ENCODE measurements at places on chromosomes 16 and 17. TPM values are rescaled to one million over a fixed set of nuclear protein-coding genes. Genes with fewer than 3 reads are reported as not detected.

The CCL16 gene
- total RNA-seq = not detected

GRCh38 chr16:73542885-73543284 is 495.0 kb upstream of the ZFHX3 start:
- no peak for DNase-seq

DNA sequence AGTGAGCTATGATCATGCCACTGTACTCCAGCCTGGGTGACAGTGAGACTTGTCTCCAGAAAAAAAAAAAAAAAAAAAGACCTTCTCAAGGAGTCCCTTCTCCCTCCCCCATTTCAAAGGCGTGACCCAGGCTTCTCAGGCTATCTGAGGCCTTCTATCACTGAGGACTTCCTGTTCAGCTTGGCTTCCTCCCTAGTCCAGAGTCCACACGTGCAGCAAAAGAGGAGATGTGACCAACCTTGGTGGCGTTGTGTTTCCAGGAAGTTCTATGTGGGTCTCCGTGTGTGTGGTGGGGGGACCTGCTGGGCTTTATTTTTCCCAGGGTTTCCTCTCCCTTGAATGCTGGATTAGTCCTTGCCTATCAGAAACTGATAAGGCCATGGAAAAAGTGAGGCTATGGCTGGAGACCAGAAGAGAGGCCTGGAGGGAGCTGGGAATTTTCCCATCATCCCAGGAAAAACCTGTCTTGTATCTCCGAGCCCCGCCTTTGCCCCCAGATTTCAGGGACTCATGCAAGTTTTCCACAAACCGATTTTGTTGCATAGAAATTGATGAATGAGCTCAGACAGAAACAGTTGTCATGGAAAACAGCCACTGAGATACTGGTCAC is 148.1 kb downstream of the SALL1 start:
- no peak for DNase-seq

DNA sequence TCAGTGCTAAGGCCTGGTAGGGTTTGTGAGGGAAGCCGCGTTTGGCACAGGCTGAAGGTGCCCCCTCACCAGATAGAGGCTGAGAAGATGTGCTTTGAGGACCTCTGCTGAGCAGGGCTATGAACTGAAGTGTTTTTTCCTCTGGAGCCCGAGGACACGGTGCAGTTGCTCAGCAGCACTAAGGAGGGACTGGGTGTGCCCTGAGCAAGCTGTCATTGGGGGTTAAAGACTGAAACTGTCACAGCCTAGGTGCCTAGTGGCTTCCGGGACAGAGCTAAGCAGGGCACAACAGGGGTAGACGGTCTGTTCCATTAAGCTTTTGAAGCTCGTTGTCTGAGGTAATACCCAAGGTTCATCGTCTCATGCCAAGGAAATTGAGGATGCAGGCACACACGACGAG is 24.8 kb upstream of the ASGR2 start:
- no peak for DNase-seq

DNA sequence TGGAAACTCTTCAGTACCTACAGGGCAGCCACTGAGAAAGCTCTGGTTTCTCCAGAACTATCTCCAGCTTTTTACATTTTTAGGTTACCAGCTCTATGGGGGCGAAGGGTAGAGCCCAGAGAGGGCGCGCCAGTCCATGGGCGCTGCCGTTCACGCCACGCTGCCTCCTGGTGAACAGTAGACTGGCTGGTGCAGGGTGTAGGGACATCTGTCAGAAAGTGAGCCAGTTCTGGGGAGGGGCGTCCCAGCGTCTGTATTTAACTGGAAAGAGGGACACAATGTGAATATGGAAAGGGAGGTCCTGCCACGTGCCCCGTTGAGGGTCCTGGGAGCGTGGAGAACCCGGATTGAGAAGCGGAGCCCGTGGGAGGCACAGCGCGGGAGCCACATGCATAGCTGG is 16.4 kb upstream of the CLEC18A start:
- DNase-seq = peak; percentile 71

DNA sequence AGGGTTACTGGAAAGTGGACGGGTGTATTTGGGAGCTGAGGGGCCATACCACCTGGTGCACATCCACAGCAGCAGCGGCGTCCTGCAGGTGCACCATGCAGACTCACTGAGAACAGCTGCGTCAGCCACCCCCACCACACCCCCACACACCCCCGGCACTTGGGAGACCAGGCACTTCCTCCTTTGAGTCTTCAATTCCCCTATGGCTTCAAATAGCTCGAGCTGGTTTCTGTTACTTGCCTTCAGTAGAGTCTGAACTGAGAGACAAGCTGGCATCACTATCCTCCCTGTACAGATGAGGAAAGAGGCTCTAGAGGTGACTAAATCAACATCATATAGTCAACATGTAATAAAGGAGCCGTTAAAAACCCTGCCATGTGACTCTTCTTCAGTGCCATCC is 15.4 kb downstream of the CUEDC1 start:
- DNase-seq = no peak

DNA sequence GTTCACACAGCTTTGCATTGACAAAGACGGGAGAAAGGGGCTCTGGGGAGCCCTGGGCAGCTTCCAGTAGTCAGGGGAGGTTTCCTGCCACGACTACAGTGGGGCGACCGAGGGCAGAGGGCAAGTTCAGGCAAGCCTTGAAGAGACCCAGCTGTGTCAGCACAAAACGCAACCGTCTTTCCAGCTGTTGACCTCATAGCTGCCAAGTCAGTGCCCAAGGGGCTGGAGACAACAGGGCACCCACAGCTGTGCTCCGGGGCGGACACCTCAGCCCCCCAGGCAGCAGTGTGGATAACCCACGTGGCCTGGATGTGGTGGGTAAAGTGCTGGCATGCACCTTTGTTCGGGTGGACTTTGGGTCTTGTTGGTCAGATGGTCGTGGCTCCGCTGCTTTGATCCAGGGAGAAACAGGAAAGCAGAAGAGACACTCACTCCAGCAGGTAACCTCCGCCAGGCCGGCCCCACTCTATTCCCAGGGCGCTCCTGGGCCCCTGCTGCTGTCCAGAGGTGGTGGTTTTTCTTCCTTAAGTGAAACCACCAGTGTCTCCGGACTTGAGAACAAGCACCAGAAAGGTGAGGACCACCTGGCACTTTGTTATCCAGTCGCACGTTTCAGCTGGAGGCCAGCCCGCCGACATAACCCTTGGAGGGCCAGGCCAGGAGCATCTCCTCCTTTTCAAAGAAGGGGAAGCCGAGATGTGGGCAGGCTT is 17.6 kb upstream of the CBX2 start:
- DNase-seq = no peak

DNA sequence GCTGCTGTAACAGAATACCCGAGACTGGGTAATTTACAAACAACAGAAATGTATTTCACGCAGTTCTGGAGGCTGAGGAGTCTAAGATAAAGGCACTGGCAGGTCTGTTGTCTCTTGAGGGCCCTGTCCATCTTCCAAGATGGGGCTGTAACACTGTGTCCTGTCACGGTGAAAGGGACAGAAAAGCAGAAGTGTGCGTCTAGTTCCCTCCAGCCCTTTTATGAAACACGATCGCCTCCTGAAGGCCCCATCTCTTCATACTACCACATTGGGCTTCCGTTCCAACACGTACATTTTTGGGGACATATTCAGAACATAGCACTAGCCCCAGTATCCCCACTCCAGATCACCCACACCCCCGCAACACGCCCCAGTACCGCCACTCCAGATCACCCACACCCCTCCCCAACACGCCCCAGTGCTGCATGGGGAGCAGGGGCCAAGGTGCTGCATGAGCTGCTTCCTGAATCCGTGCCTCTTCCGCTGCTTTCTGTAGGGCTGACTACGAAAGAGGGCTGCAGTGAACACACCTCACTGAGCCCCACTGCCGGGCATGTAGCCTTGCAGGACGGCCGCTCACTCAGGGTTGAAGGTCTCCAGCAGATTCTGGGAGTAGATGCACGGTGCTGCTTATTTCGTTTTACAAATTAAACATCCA is 91.9 kb downstream of the RPTOR start:
- no peak for DNase-seq

- no peak for DNase-seq
Observed at GRCh38 chr17:13743906-13744305, 142.2 kb upstream of the HS3ST3A1 start.

The CCL4 gene
- total RNA-seq = not detected

The RPS15A gene
- total RNA-seq = 2,360 TPM

- no peak for DNase-seq
Observed at GRCh38 chr17:67666710-67667109, 51.0 kb upstream of the NOL11 start.

The KRTAP4-3 gene
- total RNA-seq = 16.4 TPM

Data from suprapubic skin (tissue), 4 donors.